Activated T-cell treated with anti-CD3 and anti-CD28 coated beads, Interleukin-2, amount 50 U/mL, for 4 hours (primary cell): ENCODE measurements at places on chromosomes 1 and 21.

- DNase-seq = no peak
Measured at GRCh38 chr21:15539376-15539775, 190.4 kb upstream of the USP25 start.

DNA sequence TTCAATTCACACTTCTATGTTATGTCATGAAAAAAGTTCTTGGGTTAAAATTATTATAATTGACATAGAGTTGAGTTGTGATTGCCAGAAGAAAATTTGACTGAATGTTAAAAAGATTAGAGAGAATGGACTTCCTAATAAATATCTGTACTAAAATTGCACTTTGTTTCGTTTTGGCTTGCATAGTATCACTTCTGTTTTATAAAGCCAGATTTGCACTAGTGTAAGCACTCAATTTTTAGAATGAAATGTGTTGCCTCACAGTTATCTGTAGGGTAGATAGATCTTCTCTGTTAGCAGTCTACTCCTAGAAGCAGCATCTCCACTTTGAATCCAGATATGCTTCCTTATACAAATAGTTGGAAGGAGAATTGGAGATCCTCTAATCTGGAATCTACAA is 95.2 kb upstream of the MPC2 start:
- no peak for DNase-seq

DNA sequence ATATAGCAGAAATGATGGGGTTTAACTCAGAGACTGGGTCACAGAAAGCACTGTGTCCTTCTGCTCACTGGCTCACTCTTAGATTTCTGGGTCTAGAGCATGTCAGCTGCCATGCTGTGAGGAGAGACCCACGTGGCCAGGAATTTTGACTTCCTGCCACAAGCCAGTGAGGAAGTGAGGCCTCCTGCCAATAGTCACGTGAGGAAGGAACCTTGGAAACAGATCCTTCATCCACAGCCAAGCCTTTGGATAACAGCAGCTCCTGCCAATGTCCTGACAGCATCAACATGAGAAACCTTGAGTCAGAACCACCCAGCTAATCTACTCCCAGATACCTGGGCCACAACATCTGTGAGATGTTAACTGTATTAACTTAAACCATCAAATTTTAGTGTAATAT is 114.5 kb upstream of the PLPPR5 start:
- no peak for DNase-seq

- no peak for DNase-seq
Measured at GRCh38 chr1:67274623-67275325, 32.9 kb upstream of the IL12RB2 start.

DNA sequence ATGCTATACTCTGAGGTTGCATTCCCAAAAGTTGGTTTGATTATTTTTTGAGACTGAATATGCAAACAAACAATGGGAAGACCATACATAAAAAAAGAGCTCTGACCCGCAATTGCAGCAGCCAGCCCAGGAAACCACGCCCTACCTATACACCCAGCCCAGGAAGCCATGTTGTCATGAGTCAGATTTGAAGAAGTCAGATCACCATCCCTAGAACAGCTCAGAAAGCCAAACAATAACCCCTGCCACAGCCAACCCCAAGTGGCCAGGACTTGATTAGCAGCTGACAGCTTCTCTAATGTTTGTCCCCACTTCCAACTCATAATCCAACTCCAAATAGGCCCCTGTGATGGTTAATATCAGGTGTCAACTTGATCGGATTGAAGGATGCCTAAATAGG is 621.9 kb downstream of the NPHP4 start:
- no peak for DNase-seq

- no peak for DNase-seq
Measured at GRCh38 chr21:46375560-46376230, 51.7 kb downstream of the PCNT start.
